Stimulated activated CD8-positive, alpha-beta memory T cell treated with anti-CD3 and anti-CD28 coated beads, Interleukin-7, amount 100 ng/mL, for 24 hours (primary cell): ENCODE measurements at places on chromosomes 13 and 19.
A peak's percentile ranks its signal among the peaks of the same experiment; 100 is the strongest.

GRCh38 chr13:30863231-30863630 is 42.8 kb upstream of the MEDAG start:
- DNase-seq = no peak

- no peak for DNase-seq
Observed at GRCh38 chr13:85970727-85971126, 171.5 kb upstream of the SLITRK6 start.

- DNase-seq = peak; percentile 64
Observed at GRCh38 chr19:18091217-18091608, 4.5 kb upstream of the IL12RB1 start.

GRCh38 chr19:12202250-12202649 is 39.4 kb downstream of the ZNF136 start:
- peak; percentile 21 for DNase-seq

- no peak for DNase-seq
Observed at GRCh38 chr13:70206671-70207070, 98.4 kb upstream of the KLHL1 start.
